ENCODE measurements at places on chromosomes 13 and 19. TPM values are rescaled to one million over a fixed set of nuclear protein-coding genes. Genes with fewer than 3 reads are reported as not detected.

The RPL36 gene
- 984 TPM for total RNA-seq

The SRRM5 gene
- total RNA-seq, result 0.62 TPM

DNA sequence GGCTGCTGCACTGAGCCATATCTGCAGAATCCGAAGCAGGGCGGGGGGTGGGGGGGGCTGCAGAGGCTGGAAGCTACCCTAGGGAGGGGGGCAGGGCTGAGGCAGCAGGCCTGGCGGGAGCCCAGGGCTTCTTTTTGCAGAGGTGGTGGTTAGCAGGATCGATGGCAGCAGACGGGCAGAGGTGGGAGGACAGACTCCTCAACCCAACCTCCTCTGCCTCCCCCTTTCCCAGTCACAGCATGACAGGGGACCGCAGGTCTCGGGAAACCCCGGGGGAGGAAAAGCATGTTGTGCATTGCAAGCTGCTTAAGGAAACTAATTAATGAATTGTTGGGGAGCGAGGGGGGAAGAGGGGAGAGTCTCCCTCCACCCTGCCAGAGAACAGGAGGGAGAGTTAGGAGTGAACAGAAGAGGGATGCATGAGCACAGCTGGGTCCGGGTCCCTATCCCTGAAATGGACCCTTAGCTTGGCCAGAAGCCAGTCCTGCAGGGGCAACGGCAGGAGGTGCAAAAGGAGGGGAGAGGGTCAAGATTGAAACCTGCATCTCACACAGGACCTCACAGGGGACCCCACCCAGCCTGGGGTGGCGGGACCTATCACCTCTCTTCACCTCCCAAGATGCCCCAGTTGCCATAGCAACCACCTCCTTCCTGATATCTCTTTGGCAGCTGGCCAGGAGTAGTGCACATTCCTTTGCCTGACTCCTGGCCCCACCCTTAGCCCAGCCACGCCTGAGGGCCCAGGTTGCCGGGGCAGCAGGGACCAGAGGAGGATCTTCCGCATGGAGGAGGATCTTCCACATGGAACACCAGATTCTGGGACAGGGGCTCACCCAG, 1.8 kb downstream of the FXYD7 start:
- H3K36me3 ChIP-seq, result no peaks in the 10 kb centered on the region
- H3K27me3 ChIP-seq, result peaks cover 3% of the 10 kb centered on the region
- H3K4me3 ChIP-seq, result no peak overlapping the region
- peak; percentile 41 for DNase-seq
- peaks cover 27% of the 10 kb centered on the region for H3K4me1 ChIP-seq

GRCh38 chr19:46637224-46637623, 1.2 kb upstream of the GNG8 start:
- H3K4me1 ChIP-seq, result peaks cover 21% of the 10 kb centered on the region
- no peak overlapping the region for H3K4me3 ChIP-seq
- no peaks in the 10 kb centered on the region for H3K36me3 ChIP-seq
- no peaks in the 10 kb centered on the region for H3K27me3 ChIP-seq
- H3K27ac ChIP-seq, result no peak overlapping the region

GRCh38 chr13:98839856-98840769, 87.6 kb upstream of the SLC15A1 start:
- no peaks in the 10 kb centered on the region for H3K36me3 ChIP-seq
- peak; percentile 67 for DNase-seq
- H3K27ac ChIP-seq, result no peak overlapping the region
- no peak overlapping the region for H3K4me3 ChIP-seq

DNA sequence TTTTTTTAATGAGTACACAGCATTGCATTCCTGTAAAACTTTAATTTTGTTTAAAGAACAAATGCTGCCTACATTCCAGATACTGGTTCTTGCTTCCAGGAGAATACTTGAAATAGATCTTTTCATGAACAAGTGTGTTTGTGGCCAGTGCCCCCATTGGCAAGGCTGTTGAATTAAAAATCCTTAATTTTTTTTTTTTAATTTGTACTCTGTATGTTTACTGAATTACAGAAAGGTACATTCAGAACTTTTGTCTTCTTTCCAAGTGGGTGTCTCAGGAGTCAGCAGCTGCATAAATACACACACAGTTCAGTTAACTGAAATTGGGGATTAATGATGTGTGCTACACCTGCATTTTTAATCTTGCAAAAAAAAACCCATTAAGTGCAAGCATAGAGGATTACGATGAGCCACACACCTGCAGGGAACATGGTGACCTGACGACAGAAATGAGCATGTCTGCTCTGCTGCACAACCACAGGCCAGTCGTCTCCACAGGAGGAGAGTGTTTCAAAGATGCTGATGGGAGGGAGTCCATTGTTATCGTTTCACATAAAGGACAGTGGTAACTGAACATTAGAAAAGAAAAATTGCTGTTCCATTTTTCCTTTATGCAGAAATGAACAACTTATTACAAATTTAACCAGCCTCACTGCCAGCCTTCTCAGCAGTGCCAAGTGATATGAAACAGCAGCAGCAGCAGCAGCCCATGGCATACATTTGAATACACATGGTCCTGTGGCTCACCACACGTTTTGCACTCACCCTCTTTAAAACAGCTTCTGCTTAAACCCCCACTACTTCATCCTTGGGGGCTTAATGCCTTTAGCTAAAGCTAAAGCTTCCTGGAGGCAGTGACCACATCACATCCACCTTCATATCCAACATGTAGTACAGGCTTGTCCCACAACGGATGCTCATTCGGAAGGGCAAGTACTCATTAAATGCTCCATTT, 72.3 kb upstream of the RFC3 start:
- H3K27me3 ChIP-seq, result no peaks in the 10 kb centered on the region
- peaks cover 5% of the 10 kb centered on the region for H3K4me1 ChIP-seq
- H3K27ac ChIP-seq, result no peak overlapping the region
- DNase-seq, result no peak
